Stimulated activated naive CD4-positive, alpha-beta T cell (primary cell): ENCODE measurements at places on chromosomes 1 and 21.

DNA sequence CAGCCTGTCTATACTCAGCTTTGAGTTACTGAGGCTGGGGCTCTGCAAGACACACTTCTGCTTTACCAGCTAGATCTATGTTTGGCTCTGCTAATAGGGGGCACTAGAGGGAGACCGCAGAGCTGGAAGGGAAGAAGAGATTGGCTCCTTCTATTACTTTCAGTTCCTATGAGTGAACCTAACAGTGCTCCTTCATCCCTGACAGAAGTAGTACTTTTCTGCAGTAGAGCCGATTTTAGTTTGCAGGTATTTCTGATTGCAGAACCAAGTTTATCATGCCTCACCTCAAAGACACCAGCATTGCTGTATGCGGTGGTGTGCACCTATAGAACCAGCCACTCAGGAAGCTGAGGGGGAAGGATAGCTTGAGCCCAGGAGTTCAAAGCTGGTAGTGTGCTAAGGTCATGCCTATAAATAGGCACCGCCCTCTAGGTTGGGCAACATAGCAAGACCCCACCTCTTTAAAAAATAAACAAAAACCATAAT, 5.7 kb upstream of the ZDHHC18 start:
- peak; percentile 18 for DNase-seq

DNA sequence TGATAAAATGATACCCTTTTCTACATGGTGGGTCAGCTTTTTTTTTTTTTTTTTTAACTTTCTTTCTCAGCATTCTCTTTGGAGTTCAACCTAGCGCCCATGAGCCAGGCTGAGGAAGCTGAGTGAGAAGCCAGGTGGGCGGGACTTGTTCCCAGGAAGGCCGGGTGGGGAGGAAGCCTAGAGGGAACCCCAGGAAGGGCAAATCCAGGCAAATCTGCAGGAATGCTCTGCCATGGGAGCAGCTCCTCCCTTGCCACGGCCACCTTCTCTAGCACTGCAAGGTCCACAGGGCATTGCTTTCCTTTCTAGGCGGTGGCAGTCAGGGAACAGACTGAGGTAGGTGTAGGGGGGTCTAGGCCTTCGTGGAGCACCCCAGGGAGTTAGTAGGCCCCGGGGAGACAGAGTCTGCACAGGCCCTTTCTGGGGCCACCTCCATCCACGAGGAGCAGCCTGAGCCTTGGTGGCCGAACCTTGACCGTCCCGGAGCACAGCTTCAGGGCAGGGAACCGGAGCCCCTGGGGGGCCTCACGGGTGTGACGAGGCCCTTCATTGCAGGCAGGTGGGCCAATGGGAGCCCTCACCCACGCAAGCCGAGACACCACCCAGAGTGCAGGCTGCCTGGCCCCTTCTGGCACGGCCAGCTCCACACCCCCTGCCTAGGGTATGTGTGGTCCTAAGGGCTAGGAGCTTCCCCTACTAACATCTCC, 18.2 kb upstream of the CCDC27 start:
- no peak for DNase-seq

DNA sequence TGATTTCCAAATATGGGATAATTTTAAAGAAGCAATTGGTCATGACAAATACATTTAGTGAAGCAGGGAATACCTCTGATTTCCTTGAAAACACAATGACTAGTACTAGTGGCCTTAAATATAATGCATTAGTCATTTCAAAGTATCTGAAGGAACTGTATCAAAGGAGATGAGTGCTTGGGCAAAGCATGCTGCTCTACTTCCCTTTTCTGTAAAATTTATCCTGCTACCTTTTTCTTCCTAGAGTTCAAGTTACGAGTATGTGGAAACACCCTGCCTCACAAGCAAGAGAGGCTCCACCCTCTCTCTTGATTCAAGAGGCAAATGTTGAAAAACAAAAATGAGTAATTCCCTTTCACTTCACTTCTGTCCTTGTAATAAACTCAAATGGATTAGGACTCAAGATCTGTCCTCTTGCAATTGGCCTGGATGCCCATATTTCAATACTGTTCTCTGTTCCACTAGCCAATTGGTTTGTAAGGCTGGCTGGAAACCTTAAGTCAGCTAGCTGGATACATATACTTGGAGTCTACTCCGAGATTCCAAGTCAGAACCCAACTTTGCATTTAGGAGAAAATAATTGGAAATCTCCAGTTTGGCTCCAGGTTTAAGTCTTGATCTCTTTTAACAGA, 92.5 kb downstream of the CDC42BPA start:
- no peak for DNase-seq

DNA sequence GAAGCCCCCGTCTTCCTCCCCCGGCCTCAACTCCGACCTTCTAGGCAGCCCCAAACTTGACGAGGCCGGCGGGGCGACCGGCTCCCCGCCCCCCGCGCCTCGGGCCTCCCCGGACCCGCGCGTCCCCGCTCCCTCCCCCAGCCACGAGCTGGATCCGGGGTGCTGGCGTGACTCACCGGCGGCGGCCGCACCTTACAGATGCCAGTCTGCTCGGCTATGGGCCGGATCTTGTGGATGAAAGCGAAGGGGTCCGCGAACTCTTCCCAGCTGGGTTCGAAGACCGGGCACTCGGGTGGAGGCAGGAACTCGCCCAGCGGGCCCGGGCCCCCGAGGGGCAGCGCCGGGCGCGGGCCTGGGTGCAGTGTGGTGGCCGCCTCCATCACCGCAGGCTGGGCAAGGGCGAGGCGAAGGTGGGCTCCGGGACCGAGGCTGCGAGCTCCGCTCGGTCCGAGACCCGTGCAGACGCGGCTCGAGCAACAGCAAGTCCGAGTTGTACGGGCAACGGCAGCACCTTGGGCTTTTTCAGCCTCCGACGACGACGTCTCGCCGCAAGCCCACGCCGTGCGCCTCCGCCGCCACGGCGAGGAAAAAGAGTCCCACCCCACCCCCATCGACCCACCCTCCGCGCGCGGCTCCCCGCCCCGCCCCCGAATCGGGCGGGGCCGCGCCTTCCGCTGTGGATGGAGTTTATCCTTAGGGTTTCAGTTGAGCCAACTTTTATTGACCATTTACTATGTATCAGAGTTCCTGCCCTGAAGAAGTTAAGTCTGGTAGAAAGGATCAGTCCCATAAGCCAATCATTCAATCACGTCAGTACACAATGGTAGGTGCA, at the start of gene KDM5B:
TSS of gene KDM5B (minus strand) at position 496 of the 832 bp plus-strand sequence. CDS start at position 380, 116 bp downstream.
- peak; percentile 13 for DNase-seq

GRCh38 chr1:12634156-12634555, 9.7 kb upstream of the AADACL4 start:
- no peak for DNase-seq

- no peak for DNase-seq
These were observed 37.8 kb downstream of the MEGF6 start for GRCh38 chr1:3573500-3573899.

GRCh38 chr1:27596261-27596660, 7.7 kb downstream of the AHDC1 start:
- no peak for DNase-seq

GRCh38 chr1:2412773-2413494, 570 bp upstream of the PEX10 start:
- peak; percentile 34 for DNase-seq

DNA sequence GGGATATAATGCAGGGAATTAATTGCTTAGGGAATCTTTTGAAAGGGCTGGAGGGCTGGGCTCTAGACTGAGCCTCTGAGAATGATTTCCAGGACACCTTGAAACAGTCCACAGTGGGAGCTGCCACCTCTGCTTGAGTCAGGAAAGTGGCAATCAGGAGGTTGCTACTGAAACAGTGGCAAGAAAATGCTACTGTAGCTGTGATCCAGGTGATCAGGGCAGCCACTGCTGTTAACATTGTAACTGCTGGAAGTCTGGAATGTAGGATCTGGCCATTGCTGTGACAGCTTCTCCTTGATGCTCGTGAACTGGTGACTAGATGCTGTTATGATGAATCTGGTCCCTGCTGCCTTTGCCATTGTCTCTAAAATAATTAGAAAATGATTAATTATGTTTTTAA, 12.8 kb downstream of the MAGI3 start:
- no peak for DNase-seq
